ENCODE measurements at places on chromosomes 11 and 22.

GRCh38 chr22:17120281-17120680 is 879 bp downstream of the TMEM121B start:
- DNase-seq = no peak

GRCh38 chr11:125481531-125481930 is 14.5 kb downstream of the FEZ1 start:
- no peak for DNase-seq

DNA sequence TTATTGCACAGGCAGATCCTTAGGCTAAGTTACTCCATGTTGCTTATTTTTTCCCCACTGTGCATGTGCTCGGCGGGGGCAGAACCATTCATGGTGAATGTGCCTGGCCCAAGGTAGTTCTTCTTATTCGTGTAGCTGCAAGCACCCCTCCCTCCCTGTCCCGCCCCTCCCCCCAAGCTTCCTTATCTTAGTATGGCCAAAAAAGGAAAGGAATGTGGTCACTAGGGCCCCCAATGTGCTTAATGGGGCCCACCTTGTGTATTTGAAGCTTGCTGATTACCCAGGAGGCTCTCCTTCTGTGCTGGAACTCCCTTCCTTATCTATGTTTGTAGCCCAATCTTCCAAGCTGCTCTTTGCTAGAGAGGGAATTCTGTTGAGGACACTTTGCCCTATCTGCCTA is 1259.7 kb upstream of the RAG2 start:
- DNase-seq = no peak

GRCh38 chr22:40322818-40323447 is 23.4 kb upstream of the ADSL start:
- DNase-seq = no peak

DNA sequence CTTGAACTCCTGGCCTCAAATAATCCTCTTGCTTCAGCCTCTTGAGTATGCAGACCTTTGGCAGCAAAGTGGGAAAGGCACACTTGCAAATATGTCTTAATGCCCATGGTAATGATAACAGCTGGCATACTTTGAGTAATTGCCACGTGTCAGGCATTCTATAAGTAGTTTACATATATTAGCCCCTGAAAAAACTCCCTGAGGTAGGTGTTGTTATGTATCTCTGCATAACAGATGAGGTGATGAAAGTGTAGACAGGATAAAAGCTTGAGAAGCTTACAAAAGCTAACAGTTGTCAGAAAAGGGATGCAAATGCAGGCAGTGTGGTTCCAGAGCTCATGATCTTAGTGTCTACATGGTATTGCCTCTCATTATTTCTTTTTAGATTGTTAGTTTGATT is 291.1 kb upstream of the C11orf87 start:
- DNase-seq = no peak

- DNase-seq = no peak
Measured at GRCh38 chr11:108929241-108929640, 264.4 kb downstream of the DDX10 start.

GRCh38 chr22:49583886-49584505 is 243.7 kb downstream of the BRD1 start:
- no peak for DNase-seq

GRCh38 chr11:64489831-64490441 is 101.1 kb upstream of the SLC22A12 start:
- DNase-seq = no peak

GRCh38 chr22:26527574-26528465 is 15.5 kb upstream of the TFIP11 start:
- no peak for DNase-seq

GRCh38 chr11:30914143-30914762 is 328.1 kb upstream of the MPPED2 start:
- DNase-seq = no peak

DNA sequence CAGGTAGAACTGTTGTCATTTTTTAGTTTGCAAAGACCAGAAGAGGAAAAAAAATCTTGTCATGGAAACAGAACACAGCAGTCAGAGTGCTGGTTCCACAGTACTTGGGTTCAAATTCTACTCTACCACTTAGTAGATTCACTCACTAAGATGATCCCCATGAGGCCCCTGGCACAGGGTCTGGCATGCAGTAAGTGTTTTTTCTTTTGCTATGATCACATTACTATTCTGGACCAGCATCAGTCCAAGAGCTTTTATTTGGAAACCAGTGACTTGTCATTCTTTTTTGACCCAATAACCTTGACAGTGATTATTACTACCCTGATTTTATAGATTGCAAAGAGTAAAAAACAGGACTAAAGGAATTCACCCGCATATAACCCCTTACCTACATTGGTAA is 4.1 kb downstream of the EEF1G start:
- no peak for DNase-seq

DNA sequence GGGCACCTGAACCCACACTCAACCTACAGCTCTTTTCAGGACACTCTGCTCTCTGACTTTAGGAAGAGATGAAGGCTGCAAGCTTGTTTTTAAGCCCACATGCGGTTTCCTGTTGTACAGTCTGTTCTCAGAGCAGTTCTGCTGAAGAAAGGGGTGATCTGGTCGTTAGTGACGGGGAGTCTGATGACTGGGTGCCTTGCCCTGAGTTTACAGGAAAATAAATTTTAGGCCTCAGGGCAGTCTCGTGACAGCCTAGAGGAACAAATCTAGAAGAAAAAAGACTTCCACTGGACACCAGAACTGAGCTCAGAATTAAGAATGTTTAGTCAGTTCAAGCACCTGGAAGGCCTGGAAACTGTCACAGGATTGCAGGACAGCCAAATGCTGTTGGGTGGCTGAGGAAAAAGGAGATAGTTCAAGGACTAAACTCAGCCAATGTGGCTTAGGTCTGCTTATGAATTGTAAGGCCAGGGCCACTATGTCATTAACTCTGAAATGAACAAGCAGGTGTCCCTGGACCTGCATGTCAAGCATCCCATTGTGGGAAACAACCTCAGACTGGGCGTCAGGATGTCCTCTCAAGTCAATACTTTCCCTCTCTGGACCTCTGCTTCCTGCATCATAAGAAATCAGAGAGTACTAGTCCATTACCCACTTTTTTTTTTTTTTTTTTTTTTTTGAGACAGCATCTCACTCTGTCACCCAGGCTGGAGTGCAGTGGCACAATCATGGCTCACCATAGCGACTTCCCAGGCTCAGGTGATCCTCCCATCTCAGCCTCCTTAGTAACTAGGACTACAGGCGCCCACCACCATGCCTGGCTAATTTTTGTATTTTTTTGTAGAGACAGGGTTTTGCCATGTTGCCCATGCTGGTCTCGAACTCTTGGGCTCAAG is 5.7 kb downstream of the PIK3IP1 start:
- DNase-seq = peak; percentile 24

GRCh38 chr11:35211952-35212351 is 73.0 kb downstream of the CD44 start:
- no peak for DNase-seq

DNA sequence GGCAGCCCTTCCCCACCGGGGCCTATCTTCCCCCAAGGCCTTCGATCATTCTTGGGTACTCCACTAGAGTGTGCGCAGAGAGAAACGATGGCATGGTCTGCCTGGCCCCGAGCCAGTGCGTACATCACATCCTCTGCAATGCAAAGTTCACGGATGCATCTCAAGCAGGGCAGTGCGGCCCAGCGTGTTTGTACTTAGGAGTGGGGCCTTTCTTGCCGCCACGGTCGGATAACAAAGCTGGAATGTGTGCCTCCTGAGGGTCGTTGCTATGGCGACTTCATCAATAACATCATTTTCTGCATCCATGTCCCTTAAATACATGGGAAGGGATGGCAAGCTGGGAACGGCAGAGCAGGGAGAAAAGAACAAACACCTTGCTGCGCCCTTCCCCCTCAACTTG is 73.9 kb downstream of the SCUBE1 start:
- no peak for DNase-seq

- DNase-seq = no peak
Measured at GRCh38 chr11:126701520-126701897, 299.1 kb downstream of the KIRREL3 start.

GRCh38 chr22:38927033-38927781 is 30.2 kb upstream of the APOBEC3A start:
- DNase-seq = no peak

GRCh38 chr11:10295064-10295901 is 1.3 kb upstream of the SBF2 start:
- DNase-seq = no peak

DNA sequence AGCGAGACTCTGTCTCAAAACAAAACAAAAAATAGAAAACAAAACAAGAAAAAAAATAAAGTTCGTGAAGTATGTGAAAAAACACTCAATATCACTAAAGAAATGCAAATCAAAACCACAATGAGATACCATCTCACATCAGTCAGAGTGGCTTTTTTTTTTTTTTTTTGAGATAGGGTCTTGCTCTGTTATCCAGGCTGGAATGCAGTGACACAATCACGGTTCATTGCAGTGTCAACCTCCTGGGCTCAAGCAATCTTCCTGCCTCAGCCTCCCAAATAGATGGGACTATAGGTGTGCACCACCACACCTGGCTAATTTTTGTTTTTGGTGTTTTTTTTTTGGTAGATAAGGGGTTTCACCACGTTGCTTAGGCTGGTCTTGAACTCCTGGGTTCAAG is 37.5 kb downstream of the ATG16L2 start:
- DNase-seq = no peak

DNA sequence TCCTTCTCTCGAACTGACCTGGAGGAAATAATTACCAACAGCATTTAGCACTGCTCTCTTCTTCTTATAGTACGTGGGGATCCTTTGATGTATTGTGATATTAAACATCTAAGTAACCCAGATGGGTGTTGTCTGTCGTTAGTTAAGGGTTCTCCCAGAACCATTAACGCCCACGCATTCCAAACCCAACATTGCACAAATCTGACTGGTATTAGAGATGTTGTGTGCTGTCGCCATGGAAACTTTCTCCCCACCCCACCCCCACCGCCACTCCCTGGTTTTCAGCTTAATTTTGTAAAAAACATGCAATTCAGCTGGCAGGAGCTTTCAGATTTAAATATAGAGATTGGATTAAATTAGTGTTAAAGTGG is 1495.2 kb downstream of the TBC1D22A start:
- DNase-seq = no peak

- no peak for DNase-seq
Measured at GRCh38 chr22:40441761-40442390, 71.5 kb downstream of the SGSM3 start.

DNA sequence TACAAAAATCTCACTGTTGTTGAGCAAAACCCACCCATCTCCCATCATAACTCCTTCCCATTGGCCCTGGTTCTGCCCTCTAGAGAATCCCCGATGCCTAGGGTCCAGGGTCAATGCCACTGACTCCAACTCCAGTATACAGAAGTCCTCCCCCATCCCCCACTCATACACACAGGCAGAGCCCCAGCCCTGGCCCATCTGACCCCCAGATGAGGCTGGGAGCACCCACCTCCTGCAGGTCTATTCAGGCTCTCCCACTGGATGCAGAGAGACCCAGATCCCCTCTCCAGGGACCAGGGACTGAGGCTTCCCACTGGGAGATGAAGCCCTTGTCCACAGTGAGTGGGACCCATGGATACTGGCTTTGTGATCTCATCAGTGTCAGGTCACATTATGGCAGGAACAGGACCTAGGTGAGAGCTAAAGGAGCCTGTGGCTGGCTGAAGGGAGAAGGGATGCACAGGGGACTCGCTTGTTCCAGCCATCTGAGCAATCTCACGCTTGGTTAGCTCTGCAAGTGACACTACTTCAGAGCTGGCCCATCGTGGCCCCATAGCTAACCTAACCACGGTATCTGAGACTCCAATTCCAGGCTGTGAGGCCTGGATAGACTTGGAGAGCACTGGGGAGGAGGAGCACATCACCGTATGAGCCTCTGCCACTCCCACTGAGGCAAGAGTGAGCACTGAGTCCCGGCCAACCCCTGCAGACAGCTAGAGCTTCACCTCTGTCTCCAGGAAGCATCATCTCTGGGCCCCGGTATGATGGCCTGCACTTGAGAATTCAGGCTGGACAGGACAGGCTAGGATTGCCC is 35.7 kb downstream of the TRIM29 start:
- no peak for DNase-seq

GRCh38 chr11:26731084-26731456 is 9.2 kb upstream of the SLC5A12 start:
- no peak for DNase-seq

GRCh38 chr22:41620589-41621098 is at the start of gene DESI1:
DESI1 (minus strand) TSS chr22:41621043; CDS start chr22:41620839, 204 bp downstream.
- no peak for DNase-seq

GRCh38 chr11:90241414-90241813 is 18.6 kb upstream of the CHORDC1 start:
- no peak for DNase-seq

DNA sequence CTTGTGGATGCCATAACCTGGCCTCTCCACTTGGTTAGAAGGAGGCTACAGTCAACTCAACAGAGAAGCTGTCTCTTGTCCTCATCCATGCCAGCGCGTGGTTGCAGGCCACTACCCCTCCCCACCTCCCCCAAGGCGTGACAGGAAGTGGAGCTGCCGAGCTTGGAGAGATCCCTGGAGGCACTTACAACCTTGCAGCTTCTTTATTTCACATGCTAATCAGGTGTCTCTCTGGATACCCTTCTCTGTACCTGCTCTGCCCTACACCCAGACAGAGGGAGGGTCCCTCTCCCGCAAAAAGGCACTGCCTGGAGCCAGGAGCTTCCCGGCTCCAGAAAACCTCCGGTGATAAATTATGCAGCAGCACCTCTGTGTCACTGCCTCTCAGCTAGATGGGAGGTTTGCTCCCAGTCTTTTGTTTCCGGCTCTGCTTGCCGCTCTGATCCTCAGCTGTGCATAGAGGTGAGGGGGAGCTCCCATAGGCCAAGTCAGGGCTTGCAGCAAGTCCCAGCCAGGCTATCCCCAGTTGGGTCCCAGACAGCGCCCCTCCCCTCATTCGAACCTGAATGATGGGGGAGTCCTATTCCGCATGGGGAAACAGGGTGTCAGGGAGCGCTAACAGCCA is 5.7 kb downstream of the LRP4 start:
- no peak for DNase-seq

Data from esophagus squamous epithelium (tissue), 5 donors.